ENCODE measurements at places on chromosomes 13 and 19. TPM values are rescaled to one million over a fixed set of nuclear protein-coding genes. Genes with fewer than 3 reads are reported as not detected.

Gene BST2
- total RNA-seq = 12.8 TPM

Gene SERPINE3
- not detected for total RNA-seq

Gene XPO4
- total RNA-seq = 9.1 TPM

Gene WDR88
- total RNA-seq = not detected

Gene PPP1R12C
- 112 TPM for total RNA-seq

DNA sequence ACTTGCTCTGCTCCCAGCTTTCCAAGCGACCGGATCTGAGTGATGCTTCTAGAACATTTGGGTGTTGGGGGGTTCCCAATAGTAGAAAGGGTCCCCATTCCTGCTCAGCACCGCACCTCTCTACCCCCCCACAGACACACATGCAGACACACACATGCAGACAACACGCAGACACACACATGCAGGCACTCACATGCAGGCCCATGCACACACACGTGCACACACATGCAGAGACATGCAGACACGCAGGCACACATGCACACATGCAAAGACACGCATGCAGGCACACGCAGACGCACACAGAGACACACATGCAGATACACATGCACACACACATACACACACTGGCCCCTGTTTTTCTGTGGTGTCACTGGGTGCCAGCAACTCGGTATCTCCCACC lies 23.8 kb downstream of the ONECUT3 start:
- no peaks in the 10 kb centered on the region for H3K36me3 ChIP-seq
- peaks cover 59% of the 10 kb centered on the region for H3K27me3 ChIP-seq
- no peaks in the 10 kb centered on the region for H3K4me1 ChIP-seq

GRCh38 chr19:33204136-33204973 lies 10.2 kb downstream of the LRP3 start:
- no peaks in the 10 kb centered on the region for H3K4me1 ChIP-seq
- H3K36me3 ChIP-seq = no peaks in the 10 kb centered on the region
- no peak overlapping the region for H3K4me3 ChIP-seq
- H3K27ac ChIP-seq = no peak overlapping the region
- DNase-seq = no peak

GRCh38 chr19:16566161-16566560 lies 6.1 kb downstream of the SLC35E1 start:
- peak overlapping the region; percentile 24 for H3K27ac ChIP-seq
- no peak overlapping the region for H3K4me3 ChIP-seq
- no peaks in the 10 kb centered on the region for H3K27me3 ChIP-seq
- peaks cover 7% of the 10 kb centered on the region for H3K36me3 ChIP-seq
- H3K4me1 ChIP-seq = no peaks in the 10 kb centered on the region

DNA sequence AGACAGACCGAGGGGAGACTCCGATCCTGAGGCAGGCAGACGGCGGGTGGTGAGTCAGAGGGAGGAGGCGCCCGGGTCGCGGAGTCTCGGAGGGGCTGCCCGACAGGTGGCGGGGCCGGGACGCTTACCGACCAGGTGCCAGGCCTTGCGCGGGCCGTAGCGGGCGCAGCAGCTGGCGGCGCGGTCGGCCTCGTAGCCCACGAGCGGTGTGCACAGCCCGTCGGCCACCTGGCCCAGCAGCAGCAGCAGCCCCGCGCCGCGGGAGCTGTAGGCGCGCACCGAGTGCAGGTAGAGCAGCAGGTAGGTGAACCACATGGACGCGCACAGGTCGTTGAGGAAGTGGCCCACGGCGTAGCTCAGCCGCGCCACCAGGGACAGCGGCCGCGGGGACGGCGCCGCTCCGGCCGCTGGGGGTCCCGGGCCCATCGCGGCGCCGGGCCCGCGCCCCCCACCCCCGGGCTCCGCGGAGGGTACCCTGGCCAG lies 367 bp downstream of the MFSD12 start:
- H3K4me1 ChIP-seq = no peaks in the 10 kb centered on the region
- H3K4me3 ChIP-seq = peak overlapping the region; percentile 93
- no peaks in the 10 kb centered on the region for H3K27me3 ChIP-seq
- DNase-seq = peak; percentile 55
- no peak overlapping the region for H3K27ac ChIP-seq

DNA sequence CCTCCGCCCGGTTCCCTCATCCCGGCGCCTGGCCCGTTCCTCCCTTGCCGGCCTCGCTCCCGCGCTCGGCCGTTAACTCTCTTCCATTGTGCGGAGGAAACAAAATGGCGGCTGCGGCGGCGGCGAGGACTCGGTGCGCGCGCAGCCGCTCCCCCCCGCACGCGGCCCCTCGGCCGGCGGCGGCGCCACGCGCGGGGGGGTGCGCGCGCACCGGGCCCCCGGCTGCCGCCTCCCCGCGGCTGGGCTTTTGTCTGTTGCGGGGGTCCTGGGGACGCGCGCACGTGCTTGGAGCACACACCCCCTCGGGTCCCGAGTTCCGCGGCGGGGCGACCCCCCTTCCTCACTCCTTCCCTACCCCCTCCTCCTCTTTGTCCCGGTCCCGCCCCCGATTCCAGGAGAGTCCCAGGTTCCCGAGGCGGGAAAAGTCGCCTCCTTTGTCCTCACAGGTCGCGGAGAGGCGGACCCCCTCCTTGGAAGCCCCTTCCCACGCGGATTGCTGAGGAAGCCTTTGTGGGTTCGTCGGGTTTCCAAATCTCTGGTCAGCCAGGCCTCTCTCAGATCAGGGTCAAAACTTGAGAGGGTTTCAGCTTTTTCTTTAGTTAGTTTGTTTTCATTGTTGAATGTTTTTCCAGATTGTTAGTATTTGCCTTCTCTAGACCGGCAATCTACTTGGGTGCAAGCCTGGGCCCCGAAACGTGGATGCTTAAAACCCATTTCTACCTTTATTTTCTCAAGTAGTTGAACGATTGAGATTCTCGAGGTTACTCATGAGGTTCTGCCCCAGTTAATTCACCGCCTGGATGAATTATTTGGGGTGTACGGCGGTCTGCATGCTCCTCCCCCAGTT lies 687 bp downstream of the ILF3 start:
- H3K36me3 ChIP-seq = no peaks in the 10 kb centered on the region
- peak; percentile 52 for DNase-seq
- peaks cover 9% of the 10 kb centered on the region for H3K4me1 ChIP-seq
- H3K4me3 ChIP-seq = peak overlapping the region; percentile 98
- H3K27me3 ChIP-seq = no peaks in the 10 kb centered on the region

GRCh38 chr19:10644260-10645007 lies 9.7 kb upstream of the ILF3 start:
- no peaks in the 10 kb centered on the region for H3K36me3 ChIP-seq
- H3K27ac ChIP-seq = no peak overlapping the region
- DNase-seq = peak; percentile 87
- no peaks in the 10 kb centered on the region for H3K27me3 ChIP-seq
- H3K4me3 ChIP-seq = no peak overlapping the region

DNA sequence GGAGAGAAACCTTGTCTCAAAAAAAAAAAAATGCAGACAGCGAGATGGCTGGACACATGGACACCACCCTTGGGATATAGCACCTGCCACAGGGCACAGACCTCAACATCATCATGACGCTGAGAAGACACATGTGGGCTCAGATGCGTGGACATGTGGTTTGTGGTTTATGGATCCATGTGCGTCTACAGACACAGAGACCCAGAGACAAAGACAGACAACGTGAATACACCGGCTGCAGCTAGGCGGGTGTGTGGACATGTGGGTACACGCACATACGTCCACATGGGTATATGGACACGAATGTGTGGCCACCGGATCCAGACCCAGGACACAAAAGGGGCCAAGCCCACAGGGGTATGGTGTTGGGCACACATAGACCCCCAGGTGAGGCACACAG lies 1.3 kb downstream of the TNFSF14 start:
- no peaks in the 10 kb centered on the region for H3K4me1 ChIP-seq
- H3K36me3 ChIP-seq = no peaks in the 10 kb centered on the region
- H3K27me3 ChIP-seq = no peaks in the 10 kb centered on the region
- H3K4me3 ChIP-seq = peak overlapping the region; percentile 13
- H3K27ac ChIP-seq = no peak overlapping the region
- no peak for DNase-seq

- no peaks in the 10 kb centered on the region for H3K36me3 ChIP-seq
- no peak overlapping the region for H3K4me3 ChIP-seq
- H3K27me3 ChIP-seq = no peaks in the 10 kb centered on the region
- no peaks in the 10 kb centered on the region for H3K4me1 ChIP-seq
- no peak for DNase-seq
These were observed 473.3 kb downstream of the ITGBL1 start for GRCh38 chr13:101925731-101926130.

DNA sequence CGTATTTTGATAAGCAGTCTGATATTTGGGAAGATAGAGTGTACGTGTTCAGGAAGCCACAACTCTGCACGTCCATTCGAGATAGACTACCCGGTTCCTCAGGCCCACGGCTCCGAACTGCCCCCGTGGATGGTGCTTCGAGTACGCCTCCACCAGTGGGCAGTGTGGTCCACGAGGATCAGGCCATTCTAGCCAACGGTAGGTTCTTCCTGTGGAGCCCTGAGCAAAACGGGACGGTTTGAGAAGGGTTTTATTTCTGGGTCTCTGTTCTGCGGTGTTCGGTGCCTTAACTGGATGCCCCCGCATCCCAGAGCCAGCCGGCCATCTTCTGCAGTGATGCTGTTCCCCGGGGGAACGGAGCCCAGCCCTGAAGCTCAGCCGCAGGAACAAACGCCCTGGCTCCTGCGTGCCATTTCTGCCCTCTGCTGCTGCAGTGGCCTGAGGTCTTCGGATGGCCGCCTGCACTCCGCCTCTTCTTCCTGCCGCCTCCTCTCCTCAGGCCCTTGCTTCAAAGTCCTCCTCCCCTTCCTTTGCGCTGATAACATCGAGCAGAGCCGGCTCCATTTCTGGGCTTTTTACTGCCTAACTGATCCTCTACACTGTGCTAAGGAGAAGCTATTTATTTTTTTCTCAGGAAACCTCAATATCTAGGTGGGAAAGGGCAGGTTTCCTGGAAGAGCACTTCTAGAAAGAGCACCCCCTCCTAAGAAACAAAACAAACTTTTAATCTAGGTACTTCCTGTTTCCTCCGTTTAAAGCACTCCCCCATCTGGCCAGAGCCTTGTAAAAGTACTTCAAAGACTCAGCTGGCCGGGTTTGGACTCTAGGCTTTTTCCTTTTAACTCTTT lies 36.2 kb upstream of the SLC46A3 start:
- no peaks in the 10 kb centered on the region for H3K4me1 ChIP-seq
- peak; percentile 47 for DNase-seq
- H3K4me3 ChIP-seq = no peak overlapping the region
- H3K27ac ChIP-seq = peak overlapping the region; percentile 27
- no peaks in the 10 kb centered on the region for H3K27me3 ChIP-seq
- H3K36me3 ChIP-seq = no peaks in the 10 kb centered on the region

DNA sequence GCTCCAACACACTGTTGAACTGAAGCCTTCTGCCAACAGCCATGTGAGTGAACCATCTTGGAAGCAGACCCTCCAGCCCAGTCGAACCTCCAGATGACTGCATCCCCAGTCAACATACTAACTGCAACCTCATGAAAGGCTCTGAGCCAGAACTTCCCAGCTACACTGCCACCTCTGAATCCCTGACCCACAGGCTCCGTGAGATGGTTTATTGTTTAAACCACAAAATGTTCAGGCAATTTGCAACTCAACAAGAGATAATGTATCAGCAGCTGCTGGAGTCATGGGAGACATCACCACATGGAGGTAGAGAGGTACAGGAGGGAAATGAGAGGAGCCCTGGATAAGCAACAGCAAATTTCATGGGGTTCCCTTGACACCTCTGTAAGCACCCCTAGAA lies 266.4 kb upstream of the NBEA start:
- no peak overlapping the region for H3K4me3 ChIP-seq
- DNase-seq = no peak
- H3K36me3 ChIP-seq = no peaks in the 10 kb centered on the region
- no peaks in the 10 kb centered on the region for H3K4me1 ChIP-seq

DNA sequence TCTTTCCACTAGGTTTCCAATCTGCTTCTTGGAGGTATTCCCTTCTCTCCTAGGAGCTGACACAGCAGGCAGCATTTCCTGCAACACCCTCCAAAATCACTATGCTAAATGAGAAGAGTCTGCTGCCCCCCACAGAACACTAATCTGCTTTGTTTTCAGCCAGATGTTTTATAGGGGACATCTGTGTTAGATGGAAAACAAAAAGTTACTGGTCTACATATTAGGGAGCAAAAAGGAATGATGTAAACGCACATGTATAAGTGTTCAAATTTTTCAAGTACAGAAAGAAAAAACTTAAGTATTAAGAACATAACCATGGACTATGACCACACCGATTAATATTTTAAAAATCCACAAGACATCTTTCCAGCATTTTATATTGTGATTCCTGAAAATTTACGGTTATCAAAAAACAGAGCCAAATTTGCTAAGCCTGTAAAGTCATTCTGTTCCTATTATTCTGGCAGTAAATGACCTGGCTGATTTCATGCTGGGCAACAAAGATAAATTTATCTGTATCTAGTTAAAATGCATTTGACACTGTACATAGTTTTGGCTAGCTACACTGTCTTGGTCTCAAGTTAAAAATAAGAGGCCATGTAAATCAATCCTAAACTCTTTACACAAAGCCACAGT lies 63.3 kb downstream of the DCLK1 start:
- H3K27ac ChIP-seq = no peak overlapping the region
- H3K27me3 ChIP-seq = no peaks in the 10 kb centered on the region
- no peak overlapping the region for H3K4me3 ChIP-seq
- H3K36me3 ChIP-seq = no peaks in the 10 kb centered on the region
- H3K4me1 ChIP-seq = no peaks in the 10 kb centered on the region

GRCh38 chr19:8451885-8452284 lies 7.1 kb downstream of the HNRNPM start:
- H3K27ac ChIP-seq = no peak overlapping the region
- no peak overlapping the region for H3K4me3 ChIP-seq
- H3K36me3 ChIP-seq = peaks cover 4% of the 10 kb centered on the region
- H3K27me3 ChIP-seq = no peaks in the 10 kb centered on the region

GRCh38 chr19:1516395-1516753 lies 3.6 kb upstream of the ADAMTSL5 start:
- peaks cover 4% of the 10 kb centered on the region for H3K27me3 ChIP-seq
- DNase-seq = no peak
- H3K27ac ChIP-seq = no peak overlapping the region
- H3K4me1 ChIP-seq = no peaks in the 10 kb centered on the region
- no peak overlapping the region for H3K4me3 ChIP-seq

DNA sequence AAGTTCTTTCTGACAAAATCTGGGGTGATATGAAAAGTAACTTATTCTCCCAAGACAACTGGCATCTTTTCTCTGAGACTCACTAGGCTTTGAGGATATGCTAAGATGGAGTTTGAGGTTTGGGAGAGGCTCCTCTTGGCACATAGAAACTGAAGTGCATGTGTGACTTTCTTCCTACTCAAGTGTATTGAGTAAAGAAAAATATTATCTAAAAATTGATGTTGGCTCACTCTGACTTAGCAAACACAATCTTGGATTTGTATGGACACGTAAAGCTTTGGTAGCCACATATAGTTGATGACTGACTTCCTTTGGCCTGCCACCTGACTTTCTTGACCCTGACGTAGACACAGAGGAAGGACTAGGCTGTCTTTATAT lies 71.1 kb upstream of the KLF12 start:
- DNase-seq = no peak
- no peaks in the 10 kb centered on the region for H3K27me3 ChIP-seq
- H3K4me3 ChIP-seq = no peak overlapping the region
- no peak overlapping the region for H3K27ac ChIP-seq
- H3K4me1 ChIP-seq = no peaks in the 10 kb centered on the region
- no peaks in the 10 kb centered on the region for H3K36me3 ChIP-seq
